Eye (tissue), 1 donor: ENCODE measurements at places on chromosomes 12 and 14.

- DNase-seq = no peak
These were observed 93.9 kb downstream of the SLC38A1 start for GRCh38 chr12:46174919-46175318.

GRCh38 chr12:47218191-47218654, 138.5 kb upstream of the AMIGO2 start:
- no peak for DNase-seq

DNA sequence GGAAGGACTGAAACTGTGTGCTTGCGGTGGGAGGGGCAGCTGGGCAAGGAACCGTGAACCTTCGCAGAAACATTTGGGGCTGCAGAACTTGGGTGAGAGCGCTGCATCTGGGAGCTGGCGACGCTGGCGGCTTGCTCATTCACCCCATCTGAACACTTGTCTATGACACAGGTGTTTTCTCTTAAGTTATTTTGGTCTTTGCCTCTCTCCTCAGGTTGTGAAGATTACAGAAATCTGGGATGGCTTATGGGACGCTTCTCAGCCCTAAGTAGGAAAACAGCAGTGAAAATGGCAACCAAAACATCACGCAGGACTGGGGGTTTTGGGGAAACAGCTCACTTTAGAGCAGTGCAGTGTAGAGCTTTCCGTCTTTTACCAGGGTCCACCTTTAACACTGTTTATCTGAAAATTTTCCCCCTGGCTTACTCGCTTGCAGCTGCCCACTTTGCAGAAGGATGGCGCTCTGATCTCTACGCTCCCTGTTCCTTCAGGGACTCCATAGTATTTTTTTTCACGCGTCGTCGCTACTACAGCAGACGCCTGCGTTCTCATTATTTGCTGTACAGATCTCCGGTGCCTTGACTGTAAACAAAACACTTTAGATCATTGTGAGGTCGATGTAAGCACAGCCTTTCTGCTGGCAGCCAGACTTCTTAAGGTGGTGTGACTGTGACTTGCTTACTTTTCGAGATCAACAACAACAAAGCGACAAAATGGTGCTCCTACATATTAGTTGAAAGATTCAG, 2.7 kb upstream of the CDKN1B start:
- peak; percentile 72 for DNase-seq

GRCh38 chr14:56870336-56870735, 60.1 kb upstream of the OTX2 start:
- no peak for DNase-seq

- DNase-seq = no peak
These were observed 132.5 kb downstream of the DAAM1 start for GRCh38 chr14:59320763-59321625.

DNA sequence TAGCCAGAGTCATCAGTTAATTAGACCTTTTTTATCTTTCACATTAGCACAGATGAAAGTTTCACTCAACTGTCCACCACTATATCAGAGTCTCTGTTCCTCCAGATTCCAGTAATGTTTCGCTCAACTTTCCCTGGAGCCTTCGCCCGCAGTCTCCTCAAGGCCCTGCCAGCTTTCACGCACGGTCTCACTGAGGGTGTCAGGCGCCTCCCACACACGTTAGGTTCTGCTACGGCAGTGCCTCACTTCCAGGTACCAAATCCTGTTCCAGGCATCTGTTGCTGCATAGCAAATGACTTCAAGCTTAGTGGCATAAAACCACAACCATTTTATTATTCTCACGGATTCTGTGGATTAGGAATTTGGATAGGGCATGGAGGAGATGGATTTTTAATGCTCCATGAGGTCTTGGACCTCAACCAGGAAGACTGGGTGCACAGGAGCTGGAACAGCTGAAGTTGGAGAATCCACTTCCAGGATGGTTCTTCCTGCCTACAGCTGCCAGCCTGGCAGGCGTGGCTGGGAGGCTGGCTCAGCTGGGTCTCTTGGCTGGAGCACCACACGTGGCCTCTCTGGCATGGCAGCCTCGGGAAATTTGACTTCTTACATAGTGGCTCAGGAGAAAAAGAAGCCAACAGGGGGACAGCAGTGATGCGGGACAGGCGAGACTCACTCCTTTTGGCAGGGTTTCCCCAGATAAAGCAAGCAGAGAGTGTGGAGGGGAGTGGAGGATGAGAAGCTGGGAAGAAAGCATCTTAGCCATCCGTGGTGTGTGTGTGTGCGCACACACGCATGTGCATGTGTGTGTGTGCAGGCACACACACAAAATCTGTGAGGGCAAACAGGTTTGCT, 21.3 kb upstream of the BCDIN3D start:
- no peak for DNase-seq

- DNase-seq = no peak
These were observed 70.3 kb downstream of the STON2 start for GRCh38 chr14:81329640-81330381.

DNA sequence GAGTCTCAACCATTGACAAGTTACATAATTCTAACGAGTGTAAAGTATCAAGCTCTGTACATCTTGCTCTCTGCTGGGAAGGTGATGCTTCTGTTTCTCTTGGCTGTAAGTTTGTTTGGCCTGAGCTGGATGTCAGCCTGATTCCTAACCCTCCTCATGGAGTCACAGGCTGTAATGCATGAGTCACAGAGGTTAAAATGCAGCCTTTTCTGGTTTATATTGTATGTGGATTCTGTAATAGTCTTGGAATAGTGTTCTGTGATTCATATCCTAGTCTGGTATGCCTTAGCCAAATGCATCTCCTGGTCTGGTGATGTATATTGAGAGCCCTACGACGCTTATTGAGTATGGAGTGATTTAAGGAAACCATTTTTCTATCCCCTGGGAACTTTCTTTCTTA, 104.5 kb upstream of the FRMD6 start:
- DNase-seq = peak; percentile 66

GRCh38 chr14:102088012-102088792, 1.4 kb upstream of the HSP90AA1 start:
- peak; percentile 81 for DNase-seq

DNA sequence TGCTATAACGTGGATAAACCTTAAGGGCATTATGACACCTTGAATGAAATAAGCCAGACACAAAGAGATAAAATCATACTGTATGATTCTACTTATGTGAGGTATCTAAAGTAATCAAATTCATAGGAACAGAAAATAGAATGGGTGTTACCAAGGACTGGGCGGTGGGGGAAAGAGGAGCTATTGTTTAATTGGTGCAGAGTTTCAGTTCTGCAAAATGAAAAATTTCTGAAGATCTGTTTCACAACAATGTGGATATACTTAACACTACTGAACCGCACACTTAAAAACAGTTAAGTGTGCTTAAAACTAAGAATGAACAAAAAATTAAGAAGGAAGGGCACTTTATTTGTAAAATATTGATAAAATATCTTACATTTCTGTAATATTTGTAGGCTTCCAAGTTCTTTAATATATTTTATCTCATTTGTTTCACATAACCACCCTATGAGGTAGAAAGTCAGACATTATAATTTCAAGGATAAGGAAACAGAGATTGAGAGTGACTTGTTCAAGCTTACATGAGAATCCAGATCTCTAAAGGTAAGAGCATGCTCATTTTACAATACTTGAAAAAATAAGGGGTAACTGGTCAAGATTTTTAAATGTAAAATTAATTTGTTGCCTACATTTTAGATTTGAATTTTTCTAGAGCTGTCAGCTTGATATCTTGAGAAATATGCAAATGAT, 14.9 kb downstream of the LTA4H start:
- no peak for DNase-seq

DNA sequence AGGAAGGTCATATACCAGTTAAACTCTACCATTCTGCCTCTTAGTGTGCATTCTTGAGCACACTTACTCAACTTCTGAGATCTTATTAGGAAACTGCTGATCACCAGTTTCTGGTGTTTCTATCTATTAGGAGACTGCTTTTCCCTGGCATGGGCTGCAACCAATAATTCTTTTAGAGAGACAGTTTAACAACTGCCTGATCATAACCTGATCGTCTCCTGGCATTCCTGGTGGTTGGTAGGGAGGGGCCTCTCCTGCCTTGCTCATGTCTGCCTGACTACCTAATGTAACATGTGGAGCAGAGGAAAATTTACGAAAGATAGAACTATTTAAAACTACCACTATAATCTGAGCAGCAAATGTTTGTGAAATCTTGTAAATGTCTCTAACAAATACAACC, 75.3 kb upstream of the MGAT4C start:
- no peak for DNase-seq

DNA sequence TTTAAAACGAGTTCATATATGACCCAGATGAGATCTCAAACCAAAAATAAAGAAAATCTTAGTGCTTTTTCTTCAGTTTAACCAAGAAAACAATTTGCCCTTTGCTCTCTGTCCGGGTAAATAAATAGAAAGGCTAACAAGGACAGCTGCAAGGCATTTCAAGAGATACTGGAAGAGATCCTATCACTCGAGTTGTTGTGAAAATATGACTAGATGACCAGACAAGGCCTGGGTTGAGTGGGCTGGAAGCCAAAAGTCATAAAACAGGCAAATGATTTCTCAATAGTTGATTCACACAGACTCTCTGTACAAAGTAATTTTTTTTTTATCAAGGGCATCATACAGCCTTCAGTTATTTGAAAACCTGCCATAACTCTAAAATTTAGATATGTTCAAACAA, 55.9 kb upstream of the AVPR1A start:
- DNase-seq = no peak

DNA sequence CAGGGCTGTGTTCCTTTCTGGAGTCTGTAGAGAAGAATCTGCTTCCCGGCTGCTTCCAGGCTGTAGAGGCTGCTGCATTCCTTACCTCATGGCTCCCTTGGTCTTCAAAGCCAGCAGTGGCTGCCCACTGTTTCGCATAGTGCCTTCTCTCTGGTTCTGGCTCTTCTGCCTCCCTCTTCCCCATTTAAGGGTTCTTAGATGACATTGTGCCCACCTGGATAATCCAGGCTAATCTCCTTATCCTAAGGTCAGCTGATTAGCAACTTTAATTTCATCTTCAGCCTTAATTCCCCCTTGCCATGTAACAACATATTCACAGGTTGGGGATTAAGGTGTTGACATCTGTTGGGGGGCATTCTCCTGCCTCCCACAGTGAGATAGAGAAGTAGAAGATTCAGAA, 208.6 kb upstream of the TMTC1 start:
- no peak for DNase-seq

DNA sequence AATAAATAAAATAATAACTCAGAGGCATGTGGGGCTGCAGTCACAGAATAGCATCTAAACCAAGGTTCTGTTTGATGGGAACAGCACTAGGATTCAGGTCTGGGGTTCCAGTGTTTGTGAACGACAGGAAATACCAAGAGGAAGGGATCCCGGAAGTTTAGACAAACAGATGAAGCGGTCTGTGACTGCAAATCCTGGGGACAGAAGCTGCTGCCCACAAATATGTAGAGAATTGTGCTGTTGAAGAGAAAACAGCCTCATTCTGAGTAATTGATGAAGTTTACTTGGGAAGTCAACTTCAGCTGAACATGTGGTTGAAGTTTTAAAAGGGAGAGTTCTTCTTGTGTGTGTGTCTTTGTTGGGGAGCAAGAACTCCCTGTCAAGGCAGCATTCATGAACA, 98.4 kb upstream of the TBX5 start:
- no peak for DNase-seq
